G401 (cell line): ENCODE measurements at places on chromosomes 3 and 15.
A peak's percentile ranks its signal among the peaks of the same experiment; 100 is the strongest.

GRCh38 chr3:32860499-32860898 lies 42.7 kb downstream of the TRIM71 start:
- no peak for DNase-seq

- DNase-seq = peak; percentile 70
Observed at GRCh38 chr15:91965501-91966193, 112.1 kb downstream of the SLCO3A1 start.

DNA sequence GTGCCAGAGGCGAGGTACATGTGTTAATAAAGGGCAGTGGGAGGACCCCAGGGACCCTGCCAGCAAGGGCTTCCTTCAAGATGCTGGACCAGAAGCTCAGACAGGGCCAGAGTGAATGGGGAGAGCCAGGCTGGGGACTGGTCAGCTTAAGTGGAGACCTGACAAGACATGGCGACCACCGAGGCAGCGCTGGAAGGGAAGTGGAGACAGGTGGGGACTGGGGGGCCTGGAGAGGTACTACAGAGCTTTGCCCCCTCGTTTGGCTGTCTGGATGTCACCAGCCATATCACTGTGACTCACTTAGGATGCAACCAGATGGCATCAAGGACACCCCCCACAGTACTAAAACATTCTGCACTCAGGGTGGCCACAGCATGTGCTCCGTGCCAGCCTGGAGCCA lies 97.9 kb downstream of the ADCY5 start:
- DNase-seq = no peak

- DNase-seq = peak; percentile 68
Observed at GRCh38 chr3:184016811-184017671, 643 bp downstream of the ABCC5 start.

DNA sequence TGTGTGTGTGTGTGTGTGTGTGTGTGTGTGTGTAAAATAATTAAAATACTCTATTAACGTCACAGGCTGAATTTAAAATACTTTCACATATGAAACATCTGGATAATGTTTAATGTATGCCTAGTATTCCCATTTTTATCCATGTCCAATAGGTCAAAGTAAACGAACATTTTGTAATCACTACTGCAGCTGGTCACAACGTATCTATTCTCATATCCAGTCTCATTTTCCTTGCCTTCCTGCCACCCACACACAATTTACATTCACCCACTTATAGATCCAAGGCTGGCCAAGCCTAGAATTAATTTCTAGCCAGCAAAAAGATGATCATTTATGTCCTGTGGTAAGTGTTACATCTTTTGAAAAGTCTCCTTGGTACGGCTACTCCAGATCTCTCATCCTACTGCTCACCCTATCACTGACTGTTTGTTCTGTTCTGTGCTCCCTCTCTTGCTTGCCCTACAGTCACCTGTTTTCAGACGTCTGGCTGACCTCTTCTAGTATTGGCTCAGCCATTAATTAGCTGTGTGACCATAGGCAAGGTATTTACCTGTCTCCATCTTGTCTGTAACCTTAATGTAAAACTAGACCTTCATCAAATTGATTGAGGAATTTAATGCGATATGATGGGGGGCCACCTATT lies 17.6 kb downstream of the SERPINI2 start:
- DNase-seq = no peak

- peak; percentile 45 for DNase-seq
Observed at GRCh38 chr15:60975952-60976351, 253.2 kb downstream of the RORA start.
